SK-MEL-5 (cell line): ENCODE measurements at places on chromosomes 7 and 10. TPM values are rescaled to one million over a fixed set of nuclear protein-coding genes. Genes with fewer than 3 reads are reported as not detected.

ANXA8L1 gene
- total RNA-seq = not detected in 2 replicates

DNA sequence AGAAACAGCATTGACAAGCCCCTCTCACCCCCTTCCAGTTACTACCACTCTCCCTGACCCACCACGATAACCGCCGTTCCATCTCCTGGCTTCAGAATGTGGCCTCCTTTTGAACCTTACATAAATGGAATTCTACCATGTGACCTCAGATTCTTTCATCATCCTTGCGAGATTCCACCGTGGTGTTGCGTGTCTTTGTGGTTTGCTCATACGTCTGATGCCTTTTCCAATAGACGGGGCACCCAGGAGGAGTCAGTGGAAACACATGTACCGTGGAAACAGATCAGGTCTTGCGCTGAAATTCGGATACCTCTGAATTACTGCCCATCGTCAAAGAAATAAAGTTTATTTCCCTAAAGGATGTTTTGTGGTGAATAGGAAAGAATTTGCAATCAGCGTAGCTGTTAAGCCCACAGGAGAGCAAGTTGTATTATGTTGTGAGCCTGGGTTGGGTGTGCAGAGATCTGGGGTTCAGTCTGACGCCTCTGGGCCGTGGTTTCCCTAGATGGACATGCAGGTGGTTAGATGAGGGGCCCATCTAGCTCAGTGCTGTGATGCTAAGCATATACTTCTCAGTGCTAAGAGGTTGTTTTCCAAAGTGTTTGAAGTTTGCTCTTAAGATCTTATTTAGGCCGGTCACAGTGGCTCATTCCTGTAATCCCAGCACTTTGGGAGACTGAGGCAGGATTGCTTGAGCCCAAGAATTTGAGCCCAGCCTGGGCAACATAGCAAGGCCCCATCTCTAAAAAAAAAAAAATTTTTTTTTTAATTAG, 29.1 kb downstream of the GTF2IRD1 start:
- no peak for DNase-seq

GRCh38 chr10:60350400-60350799, 39.3 kb downstream of the ANK3 start:
- no peak for DNase-seq

GRCh38 chr10:95290461-95291364, at the start of gene PDLIM1:
Gene PDLIM1, minus strand, starts transcription at chr10:95291003. Its CDS starts 88 bp downstream, at chr10:95290915.
- DNase-seq = peak; percentile 38

IL6 gene
- 20.5 and 27.7 TPM in 2 replicates for total RNA-seq

TCF7L2 gene
- total RNA-seq = 2.6 and 3.9 TPM in 2 replicates

- DNase-seq = no peak
Measured at GRCh38 chr7:8236780-8237407, 25.1 kb downstream of the ICA1 start.

BMPER gene
- total RNA-seq = 0.05 TPM in 1 of 2 replicates, not detected in the other
